ENCODE measurements at places on chromosomes 5 and 9.

DNA sequence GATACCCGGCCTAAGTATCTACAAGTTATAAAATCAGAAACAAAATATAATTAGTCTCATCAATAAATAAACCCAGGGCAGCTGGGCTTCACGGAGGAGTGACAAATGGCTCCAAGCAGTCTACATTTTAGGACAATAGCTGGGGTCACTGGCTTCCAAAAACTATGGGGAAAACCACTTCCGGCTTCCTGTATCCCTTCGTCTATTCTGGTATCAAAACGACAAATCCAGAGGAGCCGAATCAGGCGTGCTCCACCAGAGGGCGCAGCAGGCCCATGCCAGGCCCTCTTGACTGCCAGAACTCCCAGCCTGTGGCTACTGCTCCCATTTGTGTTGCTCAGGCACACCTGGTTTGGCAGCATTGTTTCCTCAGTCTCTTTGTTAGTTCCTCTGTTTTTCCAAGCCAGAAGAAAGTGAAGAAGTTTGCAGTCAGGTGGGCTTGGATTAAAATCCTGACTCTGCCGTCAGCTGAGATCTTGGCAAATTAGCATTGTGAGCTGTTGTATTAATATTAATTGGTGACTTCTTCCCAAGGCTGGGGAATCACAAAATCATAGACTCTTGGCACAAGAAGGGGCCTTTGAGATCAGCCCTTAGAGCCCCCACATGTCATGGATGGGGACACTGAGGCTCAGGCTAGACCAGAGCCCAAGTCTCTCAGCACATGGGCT, 11.6 kb upstream of the RAB14 start:
- peak; percentile 45 for DNase-seq

DNA sequence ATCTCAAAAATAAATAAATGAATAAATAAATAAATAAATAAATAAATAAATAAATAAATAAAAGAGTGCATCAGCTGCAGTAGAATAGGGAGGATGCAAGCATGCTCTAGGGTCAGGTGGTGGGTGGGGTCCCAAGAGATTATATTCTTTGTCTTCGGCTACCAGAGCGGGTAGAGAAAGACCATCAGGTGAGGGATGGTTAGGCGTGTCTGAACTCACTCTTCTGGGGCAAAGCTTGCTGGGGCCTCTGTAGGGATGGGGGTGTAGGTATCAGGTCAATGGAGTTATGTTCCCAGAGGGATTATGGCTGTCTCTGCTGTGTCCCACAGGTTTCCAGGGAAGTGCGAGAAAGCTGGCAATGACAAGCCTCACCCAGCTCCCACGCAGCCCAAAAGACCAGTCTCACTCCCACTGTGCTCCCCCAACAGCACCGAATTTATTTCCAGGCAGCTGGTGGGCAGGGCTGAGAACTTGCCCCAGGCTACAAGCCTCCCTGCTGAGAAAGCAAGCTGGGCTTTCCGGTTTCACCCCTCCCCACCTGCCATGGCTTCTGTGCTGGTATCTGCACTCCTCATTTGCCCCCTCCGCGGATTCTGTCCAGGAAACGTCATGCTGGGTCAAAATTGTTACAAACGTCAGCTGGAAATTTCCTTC, 180.8 kb downstream of the LURAP1L start:
- no peak for DNase-seq

DNA sequence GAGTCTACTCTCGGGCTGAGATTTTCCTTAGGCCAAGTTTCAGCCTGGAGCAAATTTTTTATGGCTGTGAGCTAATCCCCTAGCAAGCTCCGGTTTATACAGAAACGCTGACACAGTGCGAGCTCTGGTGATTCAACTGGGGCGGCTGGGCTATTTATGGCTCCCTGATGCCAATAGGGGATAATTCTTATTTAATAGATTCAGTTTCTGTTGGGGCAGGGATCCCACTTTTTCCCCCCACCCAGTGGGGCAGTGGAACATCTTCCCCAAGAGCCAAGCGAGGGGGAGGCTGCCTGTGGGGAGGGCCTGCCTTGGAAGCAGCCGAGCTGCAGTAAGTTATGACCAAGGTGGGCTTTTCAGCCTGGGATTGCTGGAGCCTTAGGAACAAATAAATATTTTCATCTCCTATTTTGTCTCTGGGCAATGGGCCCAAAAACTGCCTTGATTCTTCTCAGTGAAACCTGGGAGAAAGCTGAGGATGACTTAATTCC, 129.1 kb downstream of the MACROH2A1 start:
- DNase-seq: no peak

- DNase-seq: no peak
These were observed 48.0 kb upstream of the LRRC19 start for GRCh38 chr9:27053369-27054022.

- no peak for DNase-seq
These were observed 89.4 kb upstream of the CNTLN start for GRCh38 chr9:17045381-17045940.

DNA sequence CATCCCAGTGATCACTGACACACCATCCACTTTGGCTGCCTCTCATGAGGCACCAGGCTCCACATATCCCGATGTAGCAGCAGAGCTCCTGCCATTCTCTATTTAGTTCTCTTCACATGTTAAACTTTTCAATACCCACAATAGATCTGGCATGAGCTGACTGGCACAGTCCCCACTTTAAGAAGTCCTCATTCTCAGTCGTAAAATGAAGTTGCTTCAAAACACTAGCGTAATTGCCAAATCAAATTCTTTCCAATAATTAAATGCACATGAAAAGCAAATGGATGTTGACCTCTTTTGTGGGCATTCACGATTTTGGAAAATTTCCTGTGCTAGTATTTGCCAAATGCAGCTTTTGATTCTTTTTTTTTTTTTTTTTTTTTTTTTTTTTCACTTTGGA, 32.4 kb downstream of the HAPLN1 start:
- DNase-seq: no peak

DNA sequence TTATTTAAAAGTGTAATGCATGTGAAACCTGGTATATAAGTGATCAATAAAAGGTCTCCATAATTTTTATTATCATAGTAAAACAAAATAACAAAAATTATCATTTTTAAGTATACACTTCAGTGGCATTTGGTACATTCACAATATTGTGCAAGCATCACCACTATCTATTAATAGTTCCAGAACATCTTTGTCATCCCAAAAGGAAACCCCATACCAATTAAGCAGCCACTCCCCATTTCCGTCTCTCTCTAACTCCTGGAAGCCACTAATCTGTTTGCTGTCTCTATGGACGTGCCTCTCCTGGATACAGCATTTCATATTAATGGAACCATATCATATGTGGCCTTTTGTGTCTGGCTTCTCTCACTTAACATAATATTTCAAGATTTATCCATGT, 7.6 kb downstream of the OLFML2A start:
- no peak for DNase-seq

DNA sequence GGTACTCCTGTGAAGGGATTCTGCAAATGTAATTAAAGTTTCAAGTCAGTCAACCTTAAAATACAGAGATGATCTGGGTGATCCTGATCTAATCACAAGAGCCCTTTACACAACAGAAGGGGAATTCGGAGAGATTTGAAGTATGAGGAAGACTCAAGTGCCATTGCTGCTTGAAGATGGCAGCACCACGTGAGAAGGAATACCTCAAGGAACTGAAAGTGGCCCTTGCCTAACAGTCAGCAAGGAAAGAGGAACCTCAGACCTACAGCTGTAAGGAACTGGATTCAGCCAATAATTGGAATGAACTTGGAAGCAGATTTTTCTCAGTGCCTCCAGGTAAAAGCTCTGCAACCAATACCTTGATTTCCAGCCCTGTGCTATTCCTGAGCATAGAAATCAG, 87.4 kb downstream of the THBS4 start:
- no peak for DNase-seq

DNA sequence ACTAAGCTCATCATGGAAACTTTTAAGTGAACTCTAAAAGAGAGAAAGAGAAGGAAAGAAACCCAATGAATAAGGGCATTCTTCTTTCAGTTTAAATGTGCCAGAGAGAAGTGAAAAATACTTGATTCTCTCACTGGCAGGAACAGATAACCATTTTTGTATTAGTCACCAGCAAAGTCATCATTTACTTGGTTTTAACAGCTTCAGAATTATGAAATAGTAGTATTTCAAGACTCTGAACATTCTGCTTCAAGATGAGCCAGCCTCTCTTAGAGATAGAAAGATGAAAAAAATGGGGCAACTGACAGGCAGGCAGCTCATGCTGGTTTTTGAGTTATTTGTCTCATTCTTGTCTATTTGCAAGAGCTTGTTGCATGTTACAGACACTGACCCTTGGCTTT, 103.5 kb downstream of the GCNT1 start:
- DNase-seq: no peak

DNA sequence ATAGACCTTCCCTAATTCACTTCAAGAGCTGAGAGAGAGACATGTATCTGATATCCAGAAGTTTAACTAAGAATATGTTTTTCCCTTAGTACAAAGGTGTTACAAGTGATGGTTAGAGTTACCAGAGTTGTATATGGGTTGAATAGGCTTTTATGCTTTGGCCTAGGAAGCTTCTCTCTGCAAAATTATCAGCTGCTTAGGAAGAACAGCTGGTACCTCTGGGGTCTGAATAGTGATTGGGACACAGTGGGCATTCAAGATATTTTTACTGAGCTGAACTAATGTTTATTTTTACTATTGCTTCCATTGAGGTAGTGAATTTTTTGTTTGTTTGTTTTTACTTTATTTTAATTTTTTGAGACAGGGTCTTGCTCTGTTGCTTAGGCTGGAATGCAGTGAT, 67.6 kb upstream of the BASP1 start:
- DNase-seq: no peak
